ENCODE measurements at places on chromosomes 16 and 17. TPM values are rescaled to one million over a fixed set of nuclear protein-coding genes. Genes with fewer than 3 reads are reported as not detected.

The CSF3 gene
- not detected for polyA plus RNA-seq

The KRTAP4-7 gene
- not detected for polyA plus RNA-seq

The HOXB1 gene
- polyA plus RNA-seq: not detected

The SGSM2 gene
- 3.0 TPM for polyA plus RNA-seq

The MAP2K4 gene
- 8.1 TPM for polyA plus RNA-seq

The RGS9 gene
- not detected for polyA plus RNA-seq

The XYLT1 gene
- 9.4 TPM for polyA plus RNA-seq

The ALOX12B gene
- not detected for polyA plus RNA-seq

The CFAP97D1 gene
- 0.07 TPM for polyA plus RNA-seq

The TEKT1 gene
- not detected for polyA plus RNA-seq

The SRL gene
- polyA plus RNA-seq: not detected
